ENCODE measurements at places on chromosomes 11 and 22. TPM values are rescaled to one million over a fixed set of nuclear protein-coding genes. Genes with fewer than 3 reads are reported as not detected.

- no peaks in the 10 kb centered on the region for H3K4me1 ChIP-seq
- H3K27ac ChIP-seq: no peak overlapping the region
Observed at GRCh38 chr11:123206791-123207434, 11.9 kb upstream of the CLMP start.

- H3K27me3 ChIP-seq: no peaks in the 10 kb centered on the region
- peak overlapping the region; percentile 89 for H3K4me3 ChIP-seq
- peak; percentile 42 for DNase-seq
- peak overlapping the region; percentile 61 for H3K27ac ChIP-seq
- peaks cover 54% of the 10 kb centered on the region for H3K4me1 ChIP-seq
Observed at GRCh38 chr11:122656073-122656630, 630 bp downstream of the UBASH3B start.

DNA sequence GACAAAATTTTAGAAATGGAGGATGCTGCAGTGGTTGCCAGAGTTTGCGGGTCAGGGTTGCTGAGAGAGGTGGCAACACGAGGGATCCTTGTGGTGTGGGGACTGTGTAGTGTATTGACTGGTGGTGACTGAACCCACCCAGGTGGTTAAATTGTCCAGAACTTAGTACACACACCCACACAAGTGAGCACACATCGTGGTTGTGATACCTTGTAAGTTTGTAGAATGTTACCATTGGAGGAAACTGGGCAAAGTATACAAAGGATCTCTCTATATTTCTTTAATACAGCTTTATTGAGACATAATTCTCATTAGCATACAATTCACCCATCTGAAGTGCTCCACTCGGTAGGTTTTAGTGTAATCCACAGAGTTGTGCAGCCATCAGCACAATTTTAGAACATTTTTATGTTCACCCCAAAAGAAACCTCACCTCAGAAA, 56.1 kb downstream of the MED15 start:
- peaks cover 64% of the 10 kb centered on the region for H3K4me1 ChIP-seq
- H3K4me3 ChIP-seq: no peak overlapping the region
- no peaks in the 10 kb centered on the region for H3K27me3 ChIP-seq
- peak overlapping the region; percentile 19 for H3K27ac ChIP-seq

The OR52I1 gene
- not detected for total RNA-seq

DNA sequence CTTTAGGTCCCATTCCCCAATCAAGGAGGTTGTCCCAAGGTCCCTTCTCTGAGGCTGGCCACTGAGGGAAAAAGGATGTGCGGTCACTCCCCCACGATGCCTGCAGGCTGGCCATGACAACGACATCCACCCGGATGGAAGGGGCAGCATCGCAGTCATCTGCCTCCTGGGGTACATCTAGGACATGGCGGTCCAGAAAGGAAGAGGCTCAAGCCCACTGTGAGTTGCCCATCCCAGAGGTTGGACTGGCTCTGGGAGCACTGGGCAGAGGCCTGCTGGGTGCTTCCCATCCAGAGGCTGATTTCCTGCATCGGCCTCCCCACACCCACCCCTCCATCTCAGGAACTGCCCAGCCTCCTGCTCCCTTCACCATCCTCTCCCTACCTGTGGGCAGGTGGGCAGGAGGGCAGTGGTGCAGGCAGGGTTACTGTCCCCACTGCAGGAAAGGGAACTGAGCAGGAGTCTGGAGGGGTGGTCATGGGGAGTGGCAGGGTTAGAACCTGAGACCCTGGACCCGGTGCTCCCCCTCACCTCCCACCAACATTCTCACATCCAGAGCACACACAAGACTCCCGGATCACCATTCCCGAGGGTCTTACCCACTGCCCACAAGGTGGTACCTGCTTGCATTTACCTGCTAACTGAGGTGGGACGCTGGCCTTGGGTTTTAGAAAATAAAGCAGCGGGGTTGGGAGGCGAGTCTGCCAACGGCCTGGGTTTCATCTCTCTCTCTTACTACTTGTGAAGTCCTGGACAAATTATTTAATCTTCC, 4.4 kb downstream of the RCE1 start:
- H3K4me3 ChIP-seq: no peak overlapping the region
- peaks cover 22% of the 10 kb centered on the region for H3K36me3 ChIP-seq
- H3K4me1 ChIP-seq: peaks cover 21% of the 10 kb centered on the region
- no peak overlapping the region for H3K27ac ChIP-seq
- H3K27me3 ChIP-seq: no peaks in the 10 kb centered on the region
- no peak for DNase-seq

DNA sequence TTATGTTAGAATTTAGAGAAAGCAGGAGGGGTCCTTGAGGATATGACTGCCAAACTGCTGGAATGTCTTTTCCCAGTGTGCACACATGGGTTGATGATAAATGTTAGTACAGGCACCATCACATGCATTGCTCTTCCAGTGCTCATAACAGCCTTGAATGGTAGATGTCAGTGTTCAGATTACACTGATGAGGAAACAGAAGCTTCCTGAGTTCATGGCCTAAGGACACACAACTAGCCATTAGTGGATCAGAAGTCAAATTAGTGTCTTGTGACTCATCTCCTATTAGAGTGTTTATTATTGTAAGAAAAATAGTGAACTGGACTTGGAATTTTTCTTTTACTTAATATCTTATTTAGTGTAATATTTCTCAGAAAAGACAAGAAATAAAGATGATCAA, 241.5 kb downstream of the DDX10 start:
- H3K4me1 ChIP-seq: no peaks in the 10 kb centered on the region
- DNase-seq: no peak
- no peak overlapping the region for H3K4me3 ChIP-seq

- H3K4me3 ChIP-seq: no peak overlapping the region
- DNase-seq: no peak
- no peaks in the 10 kb centered on the region for H3K4me1 ChIP-seq
- H3K36me3 ChIP-seq: no peaks in the 10 kb centered on the region
- H3K27ac ChIP-seq: no peak overlapping the region
Observed at GRCh38 chr11:9914064-9914463, 250.2 kb downstream of the SWAP70 start.

The GRIK4 gene
- not detected for total RNA-seq

- no peak overlapping the region for H3K4me3 ChIP-seq
- no peaks in the 10 kb centered on the region for H3K4me1 ChIP-seq
- no peak for DNase-seq
- H3K27me3 ChIP-seq: peaks cover 3% of the 10 kb centered on the region
Observed at GRCh38 chr22:48061726-48062125, 1299.3 kb downstream of the TBC1D22A start.

GRCh38 chr22:22803285-22803853, 84.2 kb upstream of the IGLL5 start:
- no peaks in the 10 kb centered on the region for H3K36me3 ChIP-seq
- no peak for DNase-seq
- peaks cover 2% of the 10 kb centered on the region for H3K27me3 ChIP-seq
- no peak overlapping the region for H3K27ac ChIP-seq
- no peak overlapping the region for H3K4me3 ChIP-seq
- peaks cover 25% of the 10 kb centered on the region for H3K4me1 ChIP-seq

DNA sequence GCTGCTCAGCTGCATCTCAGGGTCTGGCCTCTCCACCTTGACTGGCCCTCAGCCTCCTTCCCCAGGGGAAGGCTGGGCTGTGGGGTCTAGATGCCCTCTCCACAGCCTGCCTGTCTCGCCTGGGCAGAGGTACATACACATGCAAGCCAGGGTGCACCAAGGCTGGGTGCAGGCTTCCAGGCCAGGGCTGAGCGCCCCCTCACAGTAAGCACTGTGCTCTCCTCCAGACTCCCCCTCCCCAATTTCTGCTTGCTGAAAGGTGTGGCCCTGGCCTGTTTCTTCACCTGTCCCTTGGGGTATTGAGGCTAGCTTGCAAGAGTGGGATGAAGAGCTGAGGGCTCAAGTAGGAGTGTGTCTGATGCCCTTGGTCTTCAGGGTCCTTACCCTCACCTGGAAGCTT, 22.5 kb downstream of the RELT start:
- peaks cover 32% of the 10 kb centered on the region for H3K36me3 ChIP-seq
- H3K4me3 ChIP-seq: no peak overlapping the region
- no peak for DNase-seq
- no peaks in the 10 kb centered on the region for H3K27me3 ChIP-seq

The KCNJ11 gene
- total RNA-seq: 0.08 TPM

The RASL10A gene
- total RNA-seq: 0.30 TPM

- DNase-seq: no peak
- peak overlapping the region; percentile 66 for H3K27ac ChIP-seq
- H3K36me3 ChIP-seq: peaks cover 24% of the 10 kb centered on the region
Observed at GRCh38 chr11:117232911-117233409, 489 bp downstream of the RNF214 start.

- DNase-seq: no peak
- H3K4me1 ChIP-seq: no peaks in the 10 kb centered on the region
- no peaks in the 10 kb centered on the region for H3K36me3 ChIP-seq
- no peaks in the 10 kb centered on the region for H3K27me3 ChIP-seq
- H3K27ac ChIP-seq: no peak overlapping the region
- no peak overlapping the region for H3K4me3 ChIP-seq
Observed at GRCh38 chr22:44380756-44381486, 68.2 kb upstream of the SHISAL1 start.

The KCNE3 gene
- 0.22 TPM for total RNA-seq

The P2RY2 gene
- total RNA-seq: not detected

GRCh38 chr22:24155627-24156140, 25.6 kb upstream of the SUSD2 start:
- peaks cover 91% of the 10 kb centered on the region for H3K4me1 ChIP-seq
- peak overlapping the region; percentile 94 for H3K27ac ChIP-seq
- no peaks in the 10 kb centered on the region for H3K27me3 ChIP-seq

The CCDC81 gene
- 0.27 TPM for total RNA-seq

DNA sequence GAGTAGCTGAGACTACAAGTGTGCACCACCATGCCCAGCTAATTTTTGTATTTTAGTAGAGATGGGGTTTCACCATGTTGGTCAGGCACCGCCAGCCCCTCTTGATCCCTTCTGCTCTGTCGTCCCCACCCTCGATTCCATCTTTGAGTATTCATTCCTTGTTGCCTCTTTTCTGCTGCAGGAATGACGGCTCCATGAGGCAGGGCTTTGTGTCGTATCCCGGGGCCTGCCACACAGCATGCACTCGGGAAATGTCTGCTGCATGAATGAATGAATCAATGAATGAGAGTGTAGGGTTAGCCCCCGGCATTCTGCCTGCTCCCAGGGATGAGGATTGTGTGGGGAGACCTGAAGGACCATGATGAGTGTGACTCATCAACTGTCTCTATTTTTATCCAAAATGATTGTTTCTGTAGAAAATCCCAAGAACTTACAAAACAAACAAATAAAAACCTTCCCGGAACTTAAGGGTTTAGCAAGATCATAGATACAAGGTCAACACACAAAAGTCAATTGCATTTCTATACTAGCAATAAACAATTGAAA, 54.6 kb upstream of the SLC22A12 start:
- H3K36me3 ChIP-seq: no peaks in the 10 kb centered on the region
- H3K27ac ChIP-seq: no peak overlapping the region
- H3K27me3 ChIP-seq: peaks cover 21% of the 10 kb centered on the region

DNA sequence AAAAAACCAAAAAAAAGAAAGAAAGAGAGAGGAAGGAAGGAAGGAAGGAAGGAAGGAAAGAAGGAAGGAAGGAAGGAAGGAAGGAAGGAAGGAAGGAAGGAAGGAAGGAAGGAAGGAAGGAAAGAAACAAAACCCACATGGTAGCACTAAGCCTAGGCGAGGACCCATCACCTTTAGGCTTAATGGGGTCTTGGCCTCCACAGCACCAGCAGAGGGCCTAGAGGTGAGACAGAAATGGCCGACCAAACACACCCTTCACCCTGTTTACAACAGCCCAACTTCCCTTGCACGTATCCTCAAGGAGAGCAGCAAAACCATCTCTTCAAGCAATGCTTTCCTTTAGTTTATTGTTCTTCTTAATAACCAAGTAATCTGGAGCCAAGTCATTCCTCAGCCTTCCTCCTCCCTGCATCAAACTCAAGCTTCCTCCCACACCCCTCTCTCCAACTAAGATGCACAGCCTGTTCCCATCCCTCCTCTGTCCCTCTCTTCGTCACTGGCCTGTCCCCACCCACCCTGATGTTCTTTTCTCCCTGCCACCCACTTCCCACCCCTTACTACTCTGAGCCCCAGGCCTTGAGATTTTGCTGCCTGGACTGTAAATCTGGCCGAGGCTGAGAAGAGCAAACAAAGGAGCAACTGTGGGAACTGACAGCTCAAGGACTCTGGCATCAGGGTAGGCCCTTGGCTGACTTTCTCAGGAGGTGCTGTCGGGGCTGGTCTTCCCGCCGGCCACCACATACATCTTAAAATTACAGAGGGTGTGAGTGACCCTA, 26.0 kb downstream of the POU2AF1 start:
- H3K4me3 ChIP-seq: no peak overlapping the region
- H3K27ac ChIP-seq: no peak overlapping the region
- DNase-seq: no peak
- no peaks in the 10 kb centered on the region for H3K27me3 ChIP-seq
- H3K4me1 ChIP-seq: no peaks in the 10 kb centered on the region

The MS4A6E gene
- total RNA-seq: not detected

DNA sequence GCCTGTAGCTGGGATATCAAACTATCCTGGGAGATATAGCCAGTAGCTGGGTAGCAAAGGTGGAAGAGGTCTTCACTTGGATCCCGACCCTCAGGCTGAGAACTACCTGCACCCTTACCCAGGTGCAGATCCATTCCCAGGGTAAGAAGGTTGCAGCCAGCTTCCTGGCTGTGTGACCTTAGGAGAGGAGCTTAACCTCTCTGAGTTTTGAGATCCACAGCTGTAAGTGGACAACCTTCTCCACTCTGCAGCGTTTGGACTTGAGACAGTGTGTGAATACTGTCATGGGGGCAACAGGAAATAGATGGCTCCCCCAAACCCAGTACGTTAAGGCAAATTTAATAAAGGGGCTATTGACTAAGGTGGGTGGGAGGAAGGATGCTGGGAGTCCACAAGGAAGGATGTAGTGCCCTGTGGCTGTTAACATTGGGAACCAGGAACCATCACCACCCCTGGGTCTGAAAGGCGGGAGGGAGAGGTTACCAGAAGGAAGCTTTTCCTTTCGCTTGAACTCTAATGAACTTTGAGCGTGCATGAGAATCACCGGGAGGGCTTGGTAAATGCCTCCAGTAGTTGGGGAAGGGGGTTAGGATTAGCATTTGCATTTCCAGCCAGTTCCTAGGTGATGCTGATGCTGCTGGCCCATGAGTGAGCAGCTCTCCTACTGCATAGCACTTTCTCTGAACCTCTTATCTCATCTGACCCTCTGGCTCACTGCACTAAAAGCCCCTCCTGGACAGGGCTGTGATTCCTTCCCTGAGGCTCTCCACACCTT, 24.4 kb downstream of the SGSM1 start:
- no peaks in the 10 kb centered on the region for H3K27me3 ChIP-seq
- H3K36me3 ChIP-seq: no peaks in the 10 kb centered on the region
- H3K4me1 ChIP-seq: no peaks in the 10 kb centered on the region
- DNase-seq: no peak

The OLFML1 gene
- not detected for total RNA-seq

DNA sequence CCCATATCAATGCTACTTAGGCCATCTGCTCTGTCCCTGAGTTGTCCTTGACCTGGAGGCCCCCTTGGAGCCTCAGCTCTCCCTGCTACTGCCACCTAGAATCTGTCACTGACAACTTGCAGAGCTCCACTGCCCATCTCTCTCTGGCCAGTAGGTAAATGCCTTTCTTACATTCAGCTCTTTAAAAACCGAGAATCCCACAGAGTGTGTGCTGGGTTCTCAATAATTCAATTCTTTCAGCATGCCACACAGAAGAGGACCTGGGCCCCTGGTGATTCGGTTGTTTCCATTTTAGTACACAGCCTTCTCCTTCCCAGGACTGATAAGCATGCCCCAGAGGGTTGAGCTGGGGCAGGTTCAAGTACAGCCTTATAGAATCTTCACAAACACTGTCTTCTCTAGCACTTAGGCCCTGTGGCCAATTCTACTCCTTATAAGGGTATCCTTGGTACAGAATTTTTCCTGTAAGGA, 22.0 kb upstream of the IPO7 start:
- DNase-seq: no peak
- H3K36me3 ChIP-seq: no peaks in the 10 kb centered on the region
- H3K27ac ChIP-seq: peak overlapping the region; percentile 18
- no peaks in the 10 kb centered on the region for H3K27me3 ChIP-seq
- peaks cover 17% of the 10 kb centered on the region for H3K4me1 ChIP-seq
